Stimulated activated CD4-positive, alpha-beta T cell treated with anti-CD3 and anti-CD28 coated beads, Interleukin-1b, Interleukin-23, amount 100 ng/mL, for 1 hour (primary cell): ENCODE measurements at places on chromosomes 11 and 22.

GRCh38 chr11:9693801-9694553 lies 30.1 kb downstream of the SWAP70 start:
- no peak for DNase-seq

GRCh38 chr11:76635991-76636738 lies 34.4 kb downstream of the LRRC32 start:
- no peak for DNase-seq

DNA sequence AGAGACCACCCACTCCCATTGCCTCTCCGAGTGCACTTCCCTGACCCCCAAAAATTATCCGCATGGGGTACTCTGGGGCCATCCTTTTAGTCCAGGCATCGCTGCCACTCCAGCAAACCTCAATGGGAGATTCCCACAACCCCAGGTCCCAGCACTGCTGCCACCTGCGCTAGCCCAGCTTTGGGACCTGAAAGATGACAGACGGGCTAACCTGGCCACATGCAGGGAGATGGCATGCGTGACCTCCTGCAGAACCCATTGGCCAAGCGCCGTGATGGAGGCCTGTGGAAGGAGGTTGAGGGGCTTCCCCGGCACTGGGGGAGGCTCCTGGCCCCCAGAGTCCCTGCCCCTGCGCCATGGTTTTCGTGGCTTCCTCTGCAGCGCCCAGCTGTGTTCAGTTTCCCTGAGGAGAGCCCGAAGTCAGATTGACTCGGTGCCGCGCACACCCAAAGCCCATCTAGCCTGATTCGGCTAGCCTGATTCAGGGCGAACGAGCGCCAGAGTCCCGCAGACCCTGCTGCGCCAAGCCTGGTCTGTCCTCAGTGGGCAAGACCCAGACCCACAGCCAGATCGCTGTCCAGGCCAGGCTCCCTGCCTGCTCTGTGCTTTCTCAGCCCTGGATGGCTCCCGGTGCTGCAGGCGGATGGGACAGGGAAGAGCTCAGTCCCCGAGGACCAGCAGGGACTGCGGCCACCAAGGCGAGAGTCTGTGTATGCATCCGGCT lies 751 bp upstream of the WNT7B start:
- DNase-seq, result no peak

DNA sequence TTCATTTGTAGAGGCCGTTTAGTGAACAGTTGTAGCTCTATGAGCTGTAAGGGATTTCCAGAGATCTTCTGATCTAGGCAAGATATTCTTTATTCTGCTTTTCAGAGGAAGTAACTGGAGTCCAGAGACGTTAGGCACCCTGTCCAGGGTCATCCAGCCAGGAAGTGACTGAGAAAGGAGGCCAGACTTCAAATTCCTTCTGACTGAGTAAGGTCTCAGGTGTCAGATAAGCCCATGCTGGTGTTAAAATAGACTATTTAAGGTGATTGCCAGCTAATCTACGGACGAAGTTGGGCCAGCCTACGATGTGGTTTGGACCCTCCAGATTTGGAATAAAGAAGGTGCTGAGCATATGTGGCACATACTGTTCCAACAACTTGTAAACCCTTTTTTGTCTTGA lies 54.6 kb downstream of the GRIK4 start:
- no peak for DNase-seq

DNA sequence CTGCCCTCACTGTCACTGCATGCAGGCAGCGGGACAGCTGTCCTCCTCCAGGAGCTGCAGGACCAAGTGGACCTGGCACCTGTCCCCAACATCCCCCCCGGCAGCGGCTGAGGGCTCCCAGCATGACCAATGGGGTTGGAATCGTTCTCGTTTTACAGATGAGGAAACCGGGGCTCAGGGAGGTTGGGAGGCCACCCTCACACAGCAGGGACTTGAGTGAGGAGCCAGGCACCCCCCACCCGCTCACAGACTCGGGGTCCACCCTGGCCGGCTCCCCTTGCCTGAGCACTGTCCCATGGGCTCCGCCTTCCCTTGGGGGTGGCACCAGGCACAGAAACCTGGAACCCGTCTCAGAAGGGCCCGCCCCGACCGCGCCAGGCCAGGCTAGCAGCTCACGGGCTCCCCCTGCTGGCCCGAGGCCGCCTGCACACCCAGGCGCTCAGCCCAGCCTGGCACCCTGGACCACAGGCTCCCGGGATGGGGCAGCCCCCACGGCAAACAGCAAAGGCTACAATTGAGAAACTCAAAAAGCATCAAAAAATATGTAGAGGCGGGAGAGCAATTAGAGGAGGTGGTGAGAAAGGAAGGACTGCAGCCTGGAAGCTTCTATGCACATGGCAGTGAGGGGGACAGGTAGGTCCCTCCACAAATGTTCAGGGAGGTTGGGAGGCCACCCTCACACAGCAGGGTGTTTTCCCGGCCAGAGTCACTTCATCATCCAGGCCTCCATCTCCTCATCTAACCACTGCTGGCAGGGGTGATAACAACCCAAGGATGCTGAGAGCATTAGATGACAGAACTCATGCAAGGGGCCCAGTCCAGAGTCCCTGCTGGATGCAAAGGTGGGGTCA lies 12.8 kb downstream of the MACROD1 start:
- DNase-seq, result peak; percentile 62
